ENCODE measurements at places on chromosomes 5 and 9.

GRCh38 chr5:79878136-79878679 lies 112.9 kb downstream of the MTX3 start:
- DNase-seq, result no peak

DNA sequence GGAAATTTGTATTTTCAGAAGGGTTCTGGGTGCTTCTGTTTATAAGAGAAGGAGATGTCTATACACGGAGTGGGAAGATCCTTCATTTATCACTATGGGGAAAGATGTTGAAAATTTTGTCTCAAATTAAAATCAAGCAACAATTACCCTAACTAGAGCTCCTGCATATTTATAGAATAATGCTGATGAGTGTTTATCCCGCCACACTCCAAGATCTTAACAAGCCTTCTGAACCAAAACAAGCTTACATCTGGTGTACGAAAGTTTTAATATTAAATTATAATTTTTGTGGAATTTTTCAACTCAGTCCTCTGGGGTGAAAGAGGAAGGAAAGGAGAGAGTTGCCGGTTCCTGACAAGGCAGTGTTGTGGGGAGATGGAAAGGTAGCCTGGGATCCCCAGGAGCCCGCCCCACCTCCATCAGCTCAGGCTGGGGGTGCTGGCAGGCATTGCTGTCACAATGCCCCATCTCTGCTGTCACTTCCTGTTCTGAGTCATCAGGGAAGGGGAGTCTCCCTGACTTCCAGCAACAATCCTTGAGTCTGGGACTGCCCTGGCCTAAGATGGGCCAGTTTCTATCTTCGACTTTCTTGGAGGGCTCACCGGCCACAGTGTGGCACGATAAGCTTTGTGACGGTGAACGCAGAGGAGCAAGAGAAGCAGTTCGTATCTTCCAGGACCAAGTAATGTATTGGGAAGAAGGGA lies 64.5 kb downstream of the ERAP1 start:
- no peak for DNase-seq

DNA sequence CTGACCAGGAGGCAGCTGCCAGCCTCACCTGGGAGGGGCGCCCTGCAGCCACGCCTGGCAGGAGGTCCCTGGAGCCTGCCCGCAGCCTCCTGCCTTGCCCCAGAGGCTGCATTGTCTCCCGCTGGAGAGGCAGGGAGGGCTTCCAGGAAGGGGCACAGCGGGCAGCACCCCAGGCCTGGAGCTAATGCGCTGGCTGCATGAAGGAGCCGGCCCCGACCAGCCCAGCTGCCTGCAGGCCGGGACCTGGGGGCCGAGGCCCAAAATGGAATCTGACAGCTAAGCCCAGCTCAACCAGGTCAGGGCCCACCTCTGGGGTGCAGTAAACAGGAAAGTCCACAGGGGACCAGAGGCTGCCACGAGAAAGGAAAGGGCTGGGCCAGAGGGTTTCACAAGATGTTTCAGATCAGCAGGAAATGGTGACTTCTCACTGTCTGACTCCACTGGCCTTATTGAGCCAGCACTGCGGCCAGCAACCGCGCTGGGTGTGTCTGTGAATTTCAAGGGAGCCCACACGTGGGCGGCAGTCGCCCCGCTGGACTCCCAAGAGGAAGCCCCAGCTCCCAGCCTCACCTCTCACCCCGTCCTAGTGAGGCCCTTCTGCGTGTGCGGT lies 18.6 kb upstream of the NOTCH1 start:
- peak; percentile 58 for DNase-seq

DNA sequence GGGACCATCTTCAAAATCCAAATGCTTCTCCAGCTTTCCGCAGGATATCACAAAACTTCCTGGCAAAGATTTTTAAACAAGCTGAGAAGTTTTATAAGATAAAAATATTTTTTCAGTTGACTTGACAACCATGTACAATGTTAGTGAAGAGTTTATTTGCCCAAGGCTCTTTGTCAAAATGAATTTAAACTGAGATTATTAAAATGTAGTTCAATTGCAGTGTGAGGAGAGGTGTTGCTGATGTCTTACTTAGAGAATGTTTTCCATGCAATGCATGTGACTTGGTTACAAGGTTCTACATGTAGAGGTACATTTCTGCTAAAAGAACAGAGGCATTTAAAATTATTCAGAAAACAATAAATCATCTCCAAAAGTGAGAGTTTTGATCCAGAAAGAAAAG lies 131.4 kb upstream of the MINAR2 start:
- DNase-seq, result no peak

- no peak for DNase-seq
These were observed 265.2 kb downstream of the ADAMTSL1 start for GRCh38 chr9:18739127-18739526.

DNA sequence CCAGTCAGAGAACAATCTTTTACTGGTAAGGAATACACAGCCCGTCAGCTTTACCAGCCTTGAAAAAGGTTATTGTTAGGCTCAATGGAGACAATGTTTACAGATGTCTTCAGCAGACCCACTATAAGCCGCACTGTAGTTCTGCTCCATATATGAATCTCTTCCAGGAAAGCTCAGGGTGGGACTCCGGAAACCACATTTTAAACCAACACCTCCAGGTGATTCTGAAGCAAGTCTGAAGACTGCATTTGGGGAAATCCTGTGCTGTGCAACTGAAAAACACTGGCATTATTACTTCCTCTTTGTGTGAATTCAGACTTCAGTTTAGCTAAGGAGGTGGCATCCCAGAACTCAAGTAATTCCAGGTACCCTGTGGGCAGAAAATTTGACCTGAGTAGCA lies 3.5 kb downstream of the GZMK start:
- DNase-seq, result no peak

DNA sequence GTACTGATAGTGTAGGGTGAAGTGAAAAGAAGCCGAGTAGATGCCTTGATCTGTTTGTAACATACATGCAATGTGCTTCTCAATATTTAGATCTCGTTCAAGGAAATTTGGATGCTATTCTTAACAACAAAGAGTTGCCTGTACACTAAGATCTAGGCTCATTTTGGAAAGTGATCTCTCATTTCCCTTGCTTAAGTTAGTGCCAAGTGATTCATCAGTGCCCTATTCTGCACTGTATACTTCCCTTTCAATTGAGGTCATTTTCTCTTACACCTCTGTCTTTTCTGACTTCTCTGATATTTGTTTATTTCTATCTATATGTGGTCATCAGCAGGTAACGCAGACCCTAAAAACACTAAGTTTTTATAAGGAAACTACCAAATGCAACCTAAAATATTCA lies 528.6 kb upstream of the PTPRD start:
- no peak for DNase-seq

DNA sequence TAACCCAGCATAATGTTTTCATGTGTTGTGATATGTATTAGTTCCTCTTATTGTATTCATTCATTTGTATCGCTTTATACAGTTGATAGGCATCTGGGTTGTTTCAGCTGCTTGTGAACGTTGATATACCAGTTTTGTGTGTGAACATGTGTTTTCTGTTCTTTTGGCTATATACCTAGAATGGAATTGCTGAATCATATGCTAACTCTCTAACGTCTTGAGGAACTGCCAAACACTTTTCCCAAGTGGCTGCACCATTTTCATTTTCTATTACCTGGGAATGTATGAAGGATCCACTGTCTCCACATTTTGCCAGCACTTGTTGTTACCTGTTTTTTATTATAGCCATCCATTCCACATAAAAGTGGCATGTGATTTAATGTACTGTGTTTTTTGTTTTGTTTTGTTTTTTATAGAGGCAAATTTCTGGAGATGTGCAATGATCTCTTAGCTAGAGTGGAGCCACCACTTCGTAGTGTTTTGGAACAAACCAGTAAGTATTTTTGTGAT lies 34.6 kb downstream of the HSPA4 start:
- DNase-seq, result no peak

- DNase-seq, result peak; percentile 25
These were observed 208.9 kb downstream of the HSPA4 start for GRCh38 chr5:133260715-133261114.

DNA sequence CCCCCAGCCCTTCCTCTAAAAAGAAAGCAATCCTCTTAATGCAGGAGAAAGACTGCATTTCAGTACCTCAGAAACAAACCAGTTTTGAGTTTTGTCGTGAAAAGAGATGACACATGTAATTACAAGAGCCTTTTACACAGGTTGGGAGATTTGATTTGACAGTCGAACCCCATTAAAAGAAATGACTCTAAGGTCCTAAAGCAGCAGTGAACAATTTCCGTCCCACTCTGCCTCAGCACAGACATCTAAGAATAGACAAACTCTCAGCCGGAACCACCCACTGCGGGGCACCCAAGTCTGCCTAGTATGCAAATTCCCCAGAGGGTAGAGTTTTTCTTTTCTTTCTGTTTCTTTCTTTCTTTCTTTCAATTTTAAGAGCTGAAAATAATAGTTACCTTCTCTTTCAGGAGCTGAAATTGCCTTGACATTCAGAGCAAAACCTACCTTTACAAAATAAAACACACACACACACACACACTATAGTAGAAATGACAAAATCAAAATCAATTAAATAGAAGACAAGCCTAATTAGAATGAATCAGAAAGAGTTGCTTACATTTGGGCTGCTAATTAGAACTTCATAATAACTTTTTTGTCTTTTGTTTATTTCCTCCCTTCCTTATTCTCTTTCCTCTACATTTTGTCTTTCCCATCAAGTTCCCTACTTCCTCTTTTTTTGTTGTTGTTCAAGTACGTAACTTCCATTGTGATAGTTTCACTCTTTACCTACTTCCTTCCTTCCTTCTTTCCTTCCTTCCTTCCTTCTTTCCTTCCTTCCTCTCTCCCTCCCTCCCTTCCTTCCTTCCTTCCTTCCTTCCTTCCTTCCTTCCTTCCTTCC lies 65.1 kb downstream of the BASP1 start:
- no peak for DNase-seq

GRCh38 chr9:112764837-112765236 lies 14.3 kb downstream of the SNX30 start:
- no peak for DNase-seq

Measured in left hindlimb (tissue), 1 donor.